ENCODE measurements at places on chromosomes 6 and 20.

DNA sequence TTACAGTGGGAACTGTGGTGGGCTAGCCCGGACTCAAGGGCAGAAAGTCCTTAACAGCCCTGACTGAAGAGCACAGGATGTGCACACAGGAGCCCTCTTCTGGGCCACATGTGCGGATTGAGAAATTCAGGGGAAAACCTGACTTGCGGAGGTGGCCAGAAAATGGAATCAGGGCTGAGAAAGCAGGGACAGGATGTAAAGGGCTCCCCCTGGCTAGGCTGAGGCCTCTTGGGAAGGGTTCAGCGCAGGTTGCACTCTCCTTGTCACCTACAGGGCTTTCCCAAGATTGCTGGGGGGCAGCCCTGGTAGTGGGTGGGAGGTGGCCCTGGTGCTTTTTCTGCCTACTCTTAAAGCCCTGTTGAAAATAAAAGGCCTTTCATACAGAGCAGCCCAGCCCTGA, 251.2 kb downstream of the SLC24A3 start:
- DNase-seq: no peak

DNA sequence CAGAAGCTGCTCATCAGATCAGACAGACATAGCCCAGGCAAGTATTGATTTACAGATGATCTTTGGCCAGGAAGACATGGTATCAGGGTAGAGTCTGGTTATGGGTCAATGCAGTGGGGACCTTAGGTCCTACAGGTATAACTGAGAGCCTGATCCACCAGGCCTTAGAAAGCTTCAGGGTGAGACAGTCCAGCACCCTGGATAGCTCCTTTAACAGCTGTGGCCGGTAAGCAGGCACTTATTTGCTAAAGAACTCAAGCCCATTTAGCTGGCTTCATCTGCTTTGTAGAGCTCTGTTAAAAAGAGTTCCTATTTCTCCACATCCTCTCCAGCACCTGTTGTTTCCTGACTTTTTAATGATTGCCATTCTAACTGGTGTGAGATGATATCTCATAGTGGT, 39.6 kb downstream of the ESR1 start:
- no peak for DNase-seq

DNA sequence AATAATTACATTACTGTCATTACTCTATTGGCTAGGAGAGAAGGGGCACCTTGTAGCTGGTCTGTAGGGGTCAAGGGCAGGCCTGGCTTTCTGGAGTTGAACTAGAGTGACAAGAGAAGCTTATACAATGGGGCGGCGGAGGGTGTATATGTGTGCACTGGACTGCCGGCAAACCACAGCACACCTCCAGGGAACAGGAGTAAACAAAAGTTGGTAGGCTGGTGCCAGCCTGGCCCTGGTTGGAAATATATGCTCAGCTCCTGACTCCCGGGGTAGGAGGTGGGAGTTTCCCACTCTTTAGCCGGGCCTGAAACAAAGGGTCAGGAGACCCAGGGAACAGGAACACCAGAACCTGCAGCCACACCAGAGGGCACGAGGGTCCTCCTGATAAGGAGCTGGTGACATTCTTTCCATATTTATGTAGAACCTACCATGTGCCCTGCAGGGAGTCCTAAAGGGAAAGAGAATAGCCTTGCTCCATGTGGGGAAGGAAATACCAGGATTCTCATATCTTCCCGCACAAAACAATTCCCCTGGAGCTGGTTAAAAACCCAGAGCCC, 5.1 kb downstream of the C6orf132 start:
- no peak for DNase-seq

DNA sequence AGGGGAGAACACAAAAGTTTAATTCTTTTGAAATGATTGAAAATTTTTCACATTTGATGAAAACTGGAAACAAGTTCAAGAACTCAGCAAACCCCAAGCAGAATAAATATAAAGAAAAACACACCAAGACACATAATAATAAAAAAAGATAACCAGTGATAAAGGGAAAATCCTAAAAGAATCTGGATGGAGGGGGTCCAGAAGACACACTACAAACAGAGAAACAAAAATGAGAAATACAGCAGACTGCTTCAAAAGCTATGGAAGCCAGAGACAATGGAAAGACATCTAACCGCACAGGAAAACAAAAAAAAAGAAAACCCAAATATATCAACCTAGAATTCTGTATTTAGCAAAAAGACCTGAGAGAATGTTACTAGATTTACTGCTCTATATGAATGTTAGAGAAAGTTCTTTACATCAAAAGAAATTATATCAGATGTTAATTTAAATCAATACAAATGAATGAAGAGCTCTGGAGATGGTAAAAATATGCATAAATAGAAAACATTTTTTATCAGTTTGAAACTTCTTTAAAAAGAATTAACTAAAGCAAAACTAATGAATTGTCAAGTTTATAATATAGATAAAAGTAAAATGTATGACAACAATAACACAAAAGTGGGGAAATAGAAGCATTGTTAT, 310.7 kb upstream of the PREP start:
- DNase-seq: peak; percentile 2

DNA sequence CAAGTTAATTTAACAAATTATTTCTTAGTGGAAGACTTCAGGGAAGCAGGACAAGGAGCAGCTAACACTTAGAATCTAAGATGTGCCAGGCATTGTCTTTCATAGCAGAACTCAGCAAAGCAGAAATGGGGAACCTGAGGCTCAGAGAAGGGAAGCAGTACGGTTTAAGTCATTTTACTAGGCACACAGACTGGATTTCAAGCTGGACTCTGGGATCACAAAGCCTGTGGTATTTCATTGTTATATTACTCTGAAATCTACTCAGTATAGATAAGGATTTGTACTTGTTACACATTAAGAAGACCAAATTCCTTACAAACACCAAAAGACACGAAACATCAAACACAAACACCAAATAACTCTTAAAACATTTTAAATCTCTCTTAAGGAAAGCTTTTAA, 199.6 kb downstream of the ISM1 start:
- no peak for DNase-seq

GRCh38 chr6:105974986-105975385, 111.2 kb upstream of the PRDM1 start:
- no peak for DNase-seq

All from NCI-H345 (cell line).